IPS DF 6.9 (cell line): ENCODE measurements at places on chromosomes 7 and 10.

DNA sequence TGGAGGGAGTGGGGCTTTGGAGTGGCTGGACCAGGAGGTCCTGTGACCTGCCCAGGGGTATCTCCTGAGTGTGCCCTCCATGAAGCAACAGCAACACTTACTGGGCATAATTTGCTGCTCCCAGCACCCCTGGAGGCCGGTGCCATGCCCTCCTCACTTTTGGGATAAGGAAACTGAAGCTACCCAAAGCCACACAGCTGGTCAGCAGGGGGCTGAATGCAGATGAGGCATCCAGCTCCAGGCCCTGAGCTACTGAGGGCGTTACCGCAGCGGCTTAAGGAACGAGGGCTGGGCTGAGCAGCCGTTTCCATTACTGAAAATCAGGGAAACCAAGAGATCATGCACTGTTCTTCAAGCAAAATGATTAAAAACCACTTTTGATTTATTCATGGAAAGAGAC lies 408.9 kb downstream of the GLRX3 start:
- no peak for DNase-seq

GRCh38 chr7:134690016-134690415 lies 43.4 kb downstream of the BPGM start:
- DNase-seq, result no peak

GRCh38 chr10:110568055-110568735 lies 700 bp downstream of the SMC3 start:
- no peak for DNase-seq

- DNase-seq, result no peak
Observed at GRCh38 chr10:58994226-58995057, 182.0 kb upstream of the PHYHIPL start.

- no peak for DNase-seq
Observed at GRCh38 chr10:6173203-6173602, 29.5 kb upstream of the PFKFB3 start.

- DNase-seq, result no peak
Observed at GRCh38 chr7:68739306-68739705, 859.0 kb upstream of the AUTS2 start.

DNA sequence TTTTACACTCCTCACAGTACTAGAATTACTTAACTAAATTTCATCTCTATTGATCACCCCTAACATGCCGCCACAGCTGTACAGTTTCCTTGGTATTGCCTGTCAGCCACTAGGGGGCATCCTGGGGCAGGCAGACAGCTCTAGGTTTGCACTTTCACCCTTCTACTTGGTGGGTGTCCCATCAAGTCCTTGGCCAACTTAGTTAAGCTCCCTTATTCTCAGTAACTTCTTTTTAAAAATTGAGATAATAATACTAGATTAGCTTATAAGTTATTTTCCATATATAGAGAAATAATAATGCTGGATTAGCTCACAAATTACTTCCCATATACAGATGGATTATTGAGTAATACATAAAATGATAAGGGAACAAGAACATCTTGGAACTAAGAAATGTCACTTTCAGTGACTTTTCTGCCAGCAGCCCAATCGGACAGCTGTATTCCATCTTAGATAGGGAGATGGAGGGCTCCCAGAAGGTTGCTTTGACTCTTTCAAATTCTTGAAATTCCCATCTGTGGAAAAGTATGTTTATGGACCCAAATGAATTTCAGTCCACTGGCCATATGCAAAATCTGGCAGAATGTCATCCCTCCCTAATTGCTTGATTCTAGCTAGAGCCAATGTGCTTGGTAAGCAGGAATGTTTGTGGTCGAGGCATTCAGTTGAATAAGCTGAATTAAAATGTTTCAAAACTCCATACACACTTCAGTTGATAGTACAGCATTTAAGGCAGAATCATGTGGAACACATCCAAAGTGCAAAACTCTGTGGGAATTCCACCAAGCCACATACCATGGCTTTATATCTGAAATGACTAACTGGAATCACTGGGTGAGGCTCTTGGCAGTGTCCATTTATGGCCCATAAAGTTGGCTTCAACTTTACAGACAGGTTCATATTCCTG lies 309.7 kb downstream of the CSTF2T start:
- peak; percentile 33 for DNase-seq

DNA sequence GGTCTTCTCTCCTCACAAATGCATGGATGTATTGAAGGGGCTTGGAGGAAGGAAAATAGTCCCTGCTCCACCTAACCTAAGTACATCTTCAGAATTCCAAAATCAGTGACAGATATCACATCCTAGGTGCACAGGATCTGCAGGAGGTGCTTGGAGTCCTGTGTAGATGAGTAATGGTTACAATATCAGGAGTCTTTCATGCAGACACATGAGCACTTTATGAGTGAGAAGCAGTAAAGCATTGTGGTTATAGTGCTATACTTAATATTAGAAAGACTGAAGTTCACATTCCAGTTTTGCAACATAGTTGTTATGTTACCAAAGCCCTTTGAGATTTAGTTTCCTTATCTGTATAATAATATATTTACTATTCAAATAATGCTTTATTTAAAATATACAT lies 516.7 kb downstream of the NEBL start:
- no peak for DNase-seq

DNA sequence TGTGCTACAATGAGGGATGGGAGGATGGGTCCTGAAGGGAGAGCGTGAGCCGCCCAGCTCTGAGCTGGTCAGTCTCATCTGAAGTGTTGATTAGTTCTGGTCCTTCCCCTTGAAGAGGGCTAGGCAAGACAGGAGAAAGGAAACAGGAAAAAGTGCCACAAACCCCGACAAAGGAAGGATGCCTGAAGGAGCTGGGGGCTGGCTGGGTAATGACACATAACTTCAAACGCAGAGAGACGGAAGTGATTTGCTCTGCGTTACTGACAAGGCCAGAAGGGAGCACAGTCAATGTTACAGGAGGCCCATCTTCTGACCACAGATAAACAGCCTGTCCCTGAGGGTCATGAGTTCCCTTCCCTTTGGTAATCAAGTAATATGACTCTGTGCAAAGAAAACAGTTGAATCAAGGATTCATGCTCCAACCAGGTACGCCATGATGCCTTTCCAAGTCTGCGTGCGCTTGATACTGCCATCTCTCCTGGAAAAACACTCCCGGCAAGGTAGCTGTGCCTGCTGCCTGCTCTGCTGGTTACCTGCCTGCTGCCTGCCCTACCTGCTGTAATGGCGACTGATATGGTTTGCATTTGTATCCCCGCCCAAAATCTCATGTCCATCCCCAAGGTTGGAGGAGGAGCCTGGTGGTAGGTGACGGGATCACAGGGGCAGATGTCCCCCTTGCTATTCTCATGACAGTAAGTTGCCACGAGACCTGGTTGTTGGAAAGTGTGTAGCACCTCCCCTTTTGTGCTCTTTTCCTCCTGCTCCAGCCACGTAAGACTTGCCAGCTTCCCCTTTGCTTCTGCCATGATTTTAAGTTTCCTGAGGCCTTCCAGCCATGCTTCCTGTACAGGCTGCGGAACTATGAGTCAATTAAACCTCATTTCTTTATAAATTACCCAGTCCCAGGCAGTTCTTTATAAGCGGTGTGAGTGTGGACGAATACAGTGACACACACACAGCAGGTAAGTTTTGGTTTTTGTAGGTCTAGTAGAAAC lies 57.9 kb downstream of the GRB10 start:
- no peak for DNase-seq

DNA sequence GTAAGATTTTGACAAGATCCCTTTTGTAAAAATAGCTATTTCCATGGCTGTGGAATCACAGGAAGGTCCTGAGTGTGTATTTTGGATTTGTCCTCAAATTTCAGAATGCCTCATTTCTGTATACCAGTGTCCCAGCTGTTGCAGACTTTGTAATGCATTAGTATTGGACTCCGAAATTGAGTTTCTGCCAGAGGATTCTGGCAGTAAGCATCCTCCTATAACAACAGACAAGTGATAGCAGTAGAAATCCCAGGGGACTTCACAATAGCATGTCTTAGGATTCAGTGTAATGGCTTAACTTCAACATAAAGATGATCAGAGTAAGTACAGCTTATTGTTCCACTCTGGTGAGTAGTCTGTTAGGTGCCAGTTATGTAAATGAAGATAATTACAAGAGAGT lies 104.6 kb downstream of the FOXP2 start:
- no peak for DNase-seq

GRCh38 chr7:137667633-137668387 lies 179.0 kb downstream of the DGKI start:
- DNase-seq, result no peak

DNA sequence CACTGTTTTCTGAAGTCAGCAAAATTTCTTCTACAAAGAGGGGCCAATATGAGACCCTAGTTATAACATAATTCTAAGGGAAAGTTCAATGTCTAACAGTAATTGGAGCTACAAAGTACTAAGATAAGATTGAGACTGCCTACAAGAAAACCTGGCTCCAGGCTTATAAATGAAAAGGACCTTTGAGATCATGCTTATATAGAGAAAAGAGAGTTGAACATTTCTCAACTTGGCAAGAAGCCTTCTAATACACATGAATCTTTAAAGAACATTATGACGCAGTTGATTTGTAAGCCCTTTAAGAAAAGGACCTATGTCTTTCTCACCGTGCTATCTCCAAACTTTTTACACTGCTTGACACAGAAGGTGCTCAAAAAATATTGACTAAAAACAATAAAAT lies 87.9 kb downstream of the TPK1 start:
- DNase-seq, result no peak

DNA sequence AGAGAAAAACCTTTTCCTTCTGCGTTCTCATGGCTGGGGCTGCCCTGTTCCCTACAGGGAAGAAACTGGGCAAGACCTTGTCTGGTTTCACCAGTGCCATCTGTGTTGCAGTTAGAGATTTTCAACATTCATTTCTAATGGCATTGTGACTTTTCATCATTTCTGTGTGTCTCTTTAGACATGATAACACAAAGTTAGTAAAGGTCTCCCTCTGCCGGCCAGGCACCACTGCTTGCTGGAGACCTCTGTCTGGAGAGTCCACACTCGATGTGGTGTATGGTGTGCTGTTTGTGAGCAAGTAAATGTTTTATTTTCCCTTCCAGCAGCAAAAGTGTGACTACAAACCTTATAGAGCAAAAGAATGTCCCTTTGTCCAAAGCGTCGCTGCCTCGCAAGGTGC lies 213.5 kb downstream of the PAXIP1 start:
- no peak for DNase-seq

DNA sequence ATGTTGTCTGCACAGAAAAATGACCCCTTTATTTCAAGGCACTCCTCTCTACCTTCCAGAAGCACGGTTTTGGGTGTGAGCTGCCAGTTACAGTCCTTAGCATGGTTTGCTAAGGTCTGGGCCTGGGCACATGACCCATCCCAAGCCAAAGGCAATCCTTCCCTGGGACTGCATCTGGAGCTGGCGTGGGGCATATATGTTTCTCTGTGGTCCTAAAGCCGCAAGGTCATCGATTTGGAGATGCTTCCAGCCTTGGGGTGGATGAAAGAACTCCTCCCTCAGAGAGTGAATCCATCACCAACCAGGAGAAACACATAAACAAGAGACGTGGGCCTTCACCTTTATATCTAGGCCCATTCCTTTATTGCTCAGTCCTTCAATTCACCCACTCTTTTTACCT lies 50.1 kb upstream of the IGFBP3 start:
- DNase-seq, result no peak

DNA sequence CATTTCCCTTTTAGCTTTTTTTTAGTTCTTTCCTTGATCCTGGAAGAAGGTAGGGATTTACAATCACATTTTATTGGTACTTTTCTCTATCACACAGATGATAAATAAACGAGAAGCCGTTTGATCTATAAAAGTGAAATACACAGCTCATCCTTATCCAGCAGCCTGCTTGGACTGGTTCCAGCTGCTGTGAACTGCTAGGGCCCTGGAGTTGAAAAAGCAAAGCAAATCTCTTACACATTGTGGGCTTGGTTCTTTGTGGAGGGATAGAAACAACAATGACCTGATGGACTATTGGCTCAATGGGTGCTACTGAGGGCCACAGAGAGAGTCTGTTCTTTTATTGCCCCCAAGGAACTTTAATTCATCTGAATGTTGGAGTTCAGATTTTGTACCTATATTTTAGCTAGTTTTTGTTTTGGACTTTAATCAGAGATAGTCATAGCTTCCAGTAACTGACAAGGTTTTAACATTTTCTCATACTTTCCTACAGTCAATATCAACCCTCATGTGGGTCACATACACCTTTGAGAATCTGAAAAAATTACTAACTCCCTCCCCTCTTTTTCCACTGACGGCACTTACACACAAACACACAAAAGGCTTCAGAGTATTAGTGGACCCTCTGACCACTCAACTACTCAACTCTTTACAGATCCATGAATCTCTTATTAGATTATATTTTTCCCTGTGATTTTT lies 91.6 kb upstream of the CCDC6 start:
- no peak for DNase-seq

DNA sequence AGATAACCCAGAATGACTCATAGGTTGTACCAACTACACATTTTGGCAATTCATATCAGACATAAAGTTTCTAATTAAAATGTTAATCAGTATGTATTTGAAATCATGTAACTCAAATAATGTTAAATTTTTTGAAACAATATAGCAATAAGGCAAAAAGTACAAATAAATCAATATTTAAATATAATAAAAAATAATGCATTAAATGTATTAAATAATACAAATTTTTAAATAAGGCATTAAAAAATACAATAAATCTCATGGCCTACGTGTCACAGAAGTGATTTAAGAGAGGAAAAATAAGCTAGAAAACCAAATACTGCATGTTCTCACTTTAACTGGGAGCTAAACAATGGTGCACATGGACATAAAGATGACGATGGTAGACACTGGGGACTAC lies 9.1 kb downstream of the PON2 start:
- no peak for DNase-seq

DNA sequence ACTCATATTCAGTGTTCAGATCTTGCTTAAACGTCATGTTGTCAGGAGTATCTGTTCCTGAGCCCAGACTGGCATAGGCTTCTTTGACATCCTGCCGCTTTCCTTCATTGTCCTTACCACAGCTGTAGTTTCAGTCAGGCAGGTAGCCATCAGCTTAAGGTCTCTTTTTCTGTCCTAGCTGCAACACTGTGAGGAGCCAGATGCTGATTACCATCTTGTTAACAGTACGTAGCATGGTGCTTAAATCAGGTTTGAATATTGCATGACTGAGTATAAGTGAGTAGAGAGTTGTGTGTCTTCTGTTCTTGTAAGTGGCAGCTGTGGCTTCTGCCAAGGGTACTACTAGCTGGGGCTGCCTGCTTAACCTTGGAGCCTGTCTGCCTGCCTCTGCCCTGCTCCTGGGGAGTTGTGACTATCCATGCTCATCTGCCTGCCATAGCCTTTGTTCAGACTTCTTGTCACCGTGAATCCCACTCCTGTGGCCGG lies 92.6 kb downstream of the MAPK8 start:
- DNase-seq, result no peak

GRCh38 chr7:28623863-28624262 lies 211.5 kb downstream of the CREB5 start:
- no peak for DNase-seq

DNA sequence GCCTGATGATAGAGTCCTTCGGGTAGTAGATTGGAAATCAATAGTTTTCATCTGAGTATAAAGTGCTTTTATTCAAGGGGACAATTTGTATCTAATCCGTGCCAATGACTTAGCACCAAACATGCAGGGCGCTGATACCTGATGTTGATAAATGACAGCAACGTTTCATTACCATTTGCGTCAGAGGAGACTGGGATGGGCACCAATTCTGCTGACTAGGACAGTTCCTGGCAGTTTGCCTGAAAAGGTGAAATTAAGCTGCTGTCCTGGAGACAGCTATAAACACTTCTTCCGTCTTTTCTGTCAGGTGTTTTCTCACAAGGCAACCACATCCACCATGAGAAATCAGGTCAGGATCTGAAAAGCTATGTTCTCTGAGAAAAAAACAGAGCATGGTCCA lies 1136.4 kb downstream of the TYW1 start:
- no peak for DNase-seq

GRCh38 chr10:113252650-113253618 lies 299.9 kb upstream of the HABP2 start:
- DNase-seq, result no peak
